Ascending aorta (tissue), 2 donors: ENCODE measurements at places on chromosomes 7 and 10. TPM values are rescaled to one million over a fixed set of nuclear protein-coding genes. Genes with fewer than 3 reads are reported as not detected.

The SLC26A4 gene
- 4.7 TPM for total RNA-seq

The GPR85 gene
- not detected for total RNA-seq

The GIMAP5 gene
- 89.3 TPM for total RNA-seq

The PTPRZ1 gene
- 0.64 TPM for total RNA-seq

The CISD1 gene
- total RNA-seq: 18.0 TPM

The UTF1 gene
- total RNA-seq: not detected

The FLNC gene
- 117 TPM for total RNA-seq
